H1 (cell line): ENCODE measurements at places on chromosomes 3 and 15.

DNA sequence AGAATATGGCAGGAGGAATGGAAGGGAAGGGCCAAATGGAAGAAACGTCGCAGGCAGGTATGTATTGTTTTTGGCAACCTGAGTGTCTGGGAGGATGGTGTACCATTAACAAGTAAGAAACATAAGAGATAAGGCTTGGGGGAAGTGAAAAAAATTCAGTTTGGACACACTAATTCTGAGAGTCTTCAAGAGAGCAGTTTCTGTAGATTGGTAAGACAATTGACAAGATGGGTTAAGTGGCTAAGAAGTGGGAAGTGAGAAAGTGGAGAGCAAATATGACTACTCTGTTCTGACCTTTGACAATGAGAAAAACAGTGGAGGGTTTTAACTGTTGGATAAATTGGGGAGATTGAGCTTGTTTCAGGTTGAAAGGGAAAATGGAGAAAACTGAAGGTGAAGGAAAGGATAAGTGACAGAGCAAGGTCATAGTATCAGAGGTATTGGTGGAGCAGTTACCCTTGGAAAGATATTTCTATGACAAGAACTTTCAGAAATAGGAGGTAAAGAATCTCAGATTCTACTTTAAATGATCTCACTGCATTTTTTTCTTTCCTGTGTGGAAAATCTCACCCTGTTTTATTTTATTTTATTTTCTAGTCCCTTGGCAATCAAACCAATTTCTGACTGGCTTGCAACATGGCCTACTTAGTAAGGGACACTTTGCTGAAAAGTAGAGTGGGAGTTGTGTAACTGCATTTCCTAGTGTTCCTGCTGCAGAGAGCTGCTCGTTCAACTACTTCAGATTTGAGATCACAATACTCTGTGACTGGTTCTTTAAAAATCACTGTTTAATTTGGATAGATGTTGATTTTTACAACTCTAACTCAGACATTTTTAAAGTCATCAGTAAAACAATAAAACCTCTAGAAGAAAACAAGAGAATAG lies 23.1 kb upstream of the GABPB1 start:
- H3K27me3 ChIP-seq: no peaks in the 10 kb centered on the region
- no peaks in the 10 kb centered on the region for H3K36me3 ChIP-seq
- no peak for DNase-seq
- no peak overlapping the region for H3K4me3 ChIP-seq
- H3K4me1 ChIP-seq: no peaks in the 10 kb centered on the region

GRCh38 chr3:193948459-193948858 lies 187.5 kb upstream of the HES1 start:
- H3K4me3 ChIP-seq: no peak overlapping the region
- DNase-seq: no peak
- H3K27ac ChIP-seq: no peak overlapping the region
- peaks cover 8% of the 10 kb centered on the region for H3K4me1 ChIP-seq
- no peaks in the 10 kb centered on the region for H3K36me3 ChIP-seq

DNA sequence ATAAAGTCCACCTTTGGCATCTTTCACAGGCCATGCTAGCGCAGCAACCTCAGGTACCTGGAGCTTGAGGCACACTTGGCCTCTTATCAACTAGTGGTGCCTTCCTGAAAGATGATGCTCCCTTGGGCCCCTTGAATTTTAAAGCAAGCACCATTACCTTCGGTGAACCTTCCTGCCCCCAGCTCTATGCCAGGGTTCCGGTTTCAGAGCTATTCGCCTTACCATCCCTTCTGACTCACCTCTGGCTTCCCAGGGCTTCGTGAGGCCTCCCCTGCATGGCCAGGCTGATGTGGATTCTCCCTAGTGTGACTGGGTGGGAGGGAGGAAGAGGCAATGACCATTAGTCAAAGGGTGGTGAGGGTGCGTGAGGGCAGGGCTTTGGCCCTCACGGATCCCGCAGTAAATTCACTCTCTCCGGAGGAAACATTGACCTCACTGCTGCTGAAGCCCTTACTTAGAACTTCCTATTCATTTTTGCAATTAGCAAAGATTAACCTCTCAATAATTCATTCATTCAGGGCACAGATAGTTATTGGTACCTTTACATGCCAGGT lies 16.3 kb downstream of the BHLHE40 start:
- H3K36me3 ChIP-seq: no peaks in the 10 kb centered on the region
- H3K27me3 ChIP-seq: no peaks in the 10 kb centered on the region
- H3K4me3 ChIP-seq: no peak overlapping the region
- H3K27ac ChIP-seq: no peak overlapping the region

DNA sequence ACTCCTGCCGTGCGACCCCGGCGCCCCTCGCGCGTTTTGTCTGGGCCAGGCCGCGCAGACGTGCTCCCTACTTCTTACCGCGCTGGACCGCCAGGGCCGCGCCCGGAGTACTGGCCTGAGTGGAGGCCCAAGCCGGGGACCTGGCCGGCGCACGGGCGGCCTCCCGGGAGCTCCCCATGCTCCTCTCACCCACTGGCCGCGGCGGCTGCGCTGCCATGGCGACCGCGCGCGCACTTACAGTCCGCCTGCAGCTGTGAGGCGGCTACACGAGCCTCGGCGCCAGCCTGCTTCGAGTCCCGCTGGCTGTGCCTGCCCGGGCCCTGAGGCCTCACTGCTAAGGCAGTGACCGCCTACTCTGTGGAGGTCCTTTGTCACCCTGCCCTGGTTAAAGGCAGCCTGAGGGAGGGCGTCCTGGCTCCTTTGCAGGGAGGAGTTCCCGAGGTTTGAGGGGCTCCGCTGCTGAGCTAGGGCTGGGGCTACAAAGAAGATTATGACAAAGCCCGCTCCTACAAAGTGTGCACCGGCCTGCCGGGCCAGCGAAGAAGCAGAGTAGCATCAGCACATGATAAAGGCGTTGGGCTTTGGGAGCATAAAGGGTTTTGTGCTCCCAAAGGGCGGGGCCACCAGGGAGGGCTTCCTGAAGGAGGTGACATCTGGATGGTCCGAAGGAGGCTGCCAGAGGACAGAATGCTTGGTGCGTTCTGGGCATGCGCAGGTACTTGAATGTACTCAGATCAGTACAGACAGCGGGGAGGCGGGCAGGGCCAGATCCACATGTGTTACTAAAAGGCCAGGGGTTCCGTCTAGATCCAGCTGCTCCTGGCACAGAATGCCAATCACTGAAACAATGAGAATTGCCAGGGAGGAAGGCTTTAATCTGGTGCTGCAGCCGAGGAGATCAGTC lies at the start of the genes LRRC34 and LRRIQ4:
Gene LRRC34, minus strand, starts transcription at position 573 of the 904 bp plus-strand sequence. Its CDS starts 356 bp downstream, at position 217.
Gene LRRIQ4, plus strand, starts transcription at position 539 of the 904 bp plus-strand sequence. CDS start 9,052 bp downstream, outside the sequence.
- peak within 1 kb of the TSS; percentile 73 for H3K4me3 ChIP-seq
- no peaks in the 10 kb centered on the region for H3K36me3 ChIP-seq
- no peak within 1 kb of the TSS for H3K27ac ChIP-seq
- DNase-seq: peak; percentile 83
- H3K27me3 ChIP-seq: no peaks in the 10 kb centered on the region

DNA sequence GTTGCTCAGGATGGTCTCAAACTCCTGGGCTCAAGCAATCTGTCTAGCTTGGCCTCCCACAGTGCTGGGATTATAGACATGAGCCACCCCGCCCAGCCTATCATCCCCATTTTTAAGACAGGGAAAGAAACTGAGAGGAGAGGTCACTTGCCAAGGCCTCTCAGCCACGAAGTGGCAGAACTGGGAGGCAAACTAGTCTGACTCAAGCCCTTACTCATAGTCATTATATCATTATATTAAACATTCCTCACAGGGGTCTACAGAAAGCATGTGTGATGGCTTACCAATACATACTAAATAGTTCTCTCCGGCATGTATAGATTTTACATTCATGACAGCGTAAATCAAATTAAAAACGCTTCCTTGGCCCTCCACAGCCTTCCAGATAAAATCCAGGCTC lies 62.0 kb upstream of the ZBTB38 start:
- no peaks in the 10 kb centered on the region for H3K36me3 ChIP-seq
- no peak for DNase-seq
- H3K27me3 ChIP-seq: no peaks in the 10 kb centered on the region
- no peak overlapping the region for H3K4me3 ChIP-seq

DNA sequence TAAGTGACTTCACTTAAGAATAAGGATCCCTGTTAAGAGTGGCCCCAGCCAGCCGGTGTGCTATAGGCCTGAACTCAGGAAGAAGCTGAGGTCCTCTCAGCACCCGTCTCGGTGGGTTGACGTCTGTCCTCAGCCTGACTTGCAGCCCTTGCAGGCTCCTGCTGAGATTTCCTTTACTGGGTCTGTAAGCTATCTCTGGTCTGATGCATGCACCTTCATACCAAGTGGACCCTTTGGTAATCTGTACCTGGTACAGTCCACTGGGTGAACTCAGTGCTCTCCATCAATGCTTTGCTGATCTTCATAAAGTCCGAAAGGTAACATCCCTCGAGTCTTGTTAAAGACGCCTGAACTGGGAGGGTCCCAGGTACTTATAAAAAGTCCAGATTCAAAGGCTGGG lies 212.0 kb upstream of the PPP2R3A start:
- DNase-seq: no peak
- H3K27me3 ChIP-seq: no peaks in the 10 kb centered on the region
- H3K36me3 ChIP-seq: no peaks in the 10 kb centered on the region
